Ureter (tissue), 1 donor: ENCODE measurements at places on chromosomes 11 and 22. TPM values are rescaled to one million over a fixed set of nuclear protein-coding genes. Genes with fewer than 3 reads are reported as not detected.
A peak's percentile ranks its signal among the peaks of the same experiment; 100 is the strongest.

GRCh38 chr11:130580372-130580771 is 131.9 kb downstream of the ADAMTS15 start:
- no peak for DNase-seq

GRCh38 chr22:18968011-18968749 is 32.1 kb upstream of the PRODH start:
- DNase-seq = no peak

GRCh38 chr11:72769680-72770079 is 17.5 kb upstream of the ARAP1 start:
- no peak for DNase-seq

- DNase-seq = no peak
Measured at GRCh38 chr11:107408762-107409211, 48.8 kb downstream of the CWF19L2 start.

GRCh38 chr22:48942698-48943566 is 884.7 kb downstream of the BRD1 start:
- peak; percentile 24 for DNase-seq

GRCh38 chr11:72239313-72239848 is 4.6 kb downstream of the PHOX2A start:
- DNase-seq = peak; percentile 71

DNA sequence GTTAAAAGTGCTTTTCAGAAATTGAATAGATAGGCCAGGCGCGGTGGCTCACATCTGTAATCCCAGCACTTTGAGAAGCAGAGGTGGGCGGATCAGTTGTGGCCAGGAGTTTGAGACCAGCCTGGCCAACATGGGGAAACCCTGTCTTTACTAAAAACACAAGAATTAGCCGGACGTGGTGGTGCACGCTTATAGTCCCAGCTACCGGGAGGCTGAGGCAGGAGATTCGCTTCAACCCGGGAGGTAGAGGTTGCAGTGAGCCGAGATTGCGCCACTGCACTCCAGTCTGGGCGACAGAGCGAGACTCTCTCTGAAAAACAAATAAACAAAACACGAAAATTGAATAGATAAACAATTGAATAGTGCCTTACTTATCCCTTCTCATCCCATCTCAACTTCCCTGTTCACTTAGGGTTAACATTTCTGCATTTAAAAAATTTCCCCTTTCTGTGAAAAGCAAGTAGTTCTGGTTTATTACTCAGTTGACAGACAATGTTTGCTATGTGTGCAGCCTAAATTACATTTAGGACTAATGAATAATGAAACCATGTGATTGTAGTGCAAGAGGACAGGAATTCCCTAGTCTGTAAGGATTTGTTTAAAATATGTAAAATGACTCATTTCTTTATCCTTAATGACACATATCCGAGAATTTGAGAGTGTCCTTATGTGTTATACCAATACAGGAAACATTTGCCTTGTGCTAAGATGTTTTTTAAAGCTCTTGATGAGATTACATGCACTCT is 6.0 kb downstream of the RNF169 start:
- DNase-seq = no peak

DNA sequence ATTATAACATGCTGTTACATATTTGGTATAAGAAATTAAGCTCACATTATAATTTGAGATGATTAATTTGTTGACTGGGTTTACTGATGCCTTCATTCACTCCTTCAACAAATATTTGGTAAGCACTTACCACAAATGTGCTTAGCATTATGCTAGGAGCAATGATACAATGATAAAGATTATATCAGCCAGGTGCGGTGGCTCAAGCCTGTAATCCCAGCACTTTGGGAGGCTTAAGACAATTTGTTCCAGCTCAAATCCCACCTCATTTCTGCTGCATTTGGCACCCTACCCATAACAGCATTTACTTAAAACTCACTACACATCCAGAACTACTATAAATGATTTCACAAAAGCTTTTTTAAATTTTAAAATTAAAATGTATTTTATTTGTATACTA is 1263.6 kb upstream of the RAG2 start:
- DNase-seq = no peak

DNA sequence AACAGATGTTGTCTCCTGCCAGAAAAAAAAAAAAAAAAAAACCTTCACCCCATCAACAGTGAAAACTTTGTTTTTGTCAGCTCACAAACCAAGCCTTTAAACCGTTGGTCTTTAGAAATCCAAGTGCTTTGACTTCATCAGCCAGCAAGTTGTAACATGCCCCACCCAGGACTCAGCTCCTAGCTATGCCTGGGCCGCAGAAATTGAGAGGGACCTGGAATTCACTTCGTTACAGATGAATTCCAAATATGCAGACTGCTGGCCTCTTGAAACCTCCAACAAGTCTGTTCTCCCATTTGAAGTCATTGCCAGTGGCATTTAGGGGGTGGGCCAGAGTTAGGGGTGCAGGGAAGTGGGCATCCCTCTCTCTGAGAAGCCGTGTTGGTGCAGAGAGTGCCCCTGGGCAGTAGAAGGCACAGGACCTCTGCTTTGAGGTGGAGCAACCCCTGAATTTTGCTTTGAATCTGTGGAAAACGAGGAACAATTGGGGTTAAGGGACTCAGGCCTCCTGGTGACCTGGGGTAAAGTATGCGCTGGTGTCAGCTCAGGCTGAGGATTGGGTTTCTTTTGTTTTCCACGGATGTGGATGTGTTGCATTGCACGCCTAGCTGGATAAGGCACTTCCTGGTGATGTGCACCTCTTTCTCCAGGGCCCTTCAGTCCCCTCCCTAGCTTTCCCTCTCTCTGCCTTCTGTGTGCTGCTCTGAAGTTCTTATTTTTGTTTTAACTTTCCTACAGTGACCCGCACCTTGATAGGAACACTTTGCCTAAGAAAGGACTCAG is 109.5 kb downstream of the DBX1 start:
- DNase-seq = no peak

GRCh38 chr11:65720211-65720934 is at the start of gene RNASEH2C:
Gene RNASEH2C (minus strand): TSS chr11:65720798. CDS start chr11:65720758, 40 bp downstream.
- DNase-seq = peak; percentile 82

- no peak for DNase-seq
Measured at GRCh38 chr22:28344918-28345703, 334.5 kb downstream of the TTC28 start.

- DNase-seq = no peak
Measured at GRCh38 chr11:88402192-88402715, 64.7 kb upstream of the CTSC start.

DNA sequence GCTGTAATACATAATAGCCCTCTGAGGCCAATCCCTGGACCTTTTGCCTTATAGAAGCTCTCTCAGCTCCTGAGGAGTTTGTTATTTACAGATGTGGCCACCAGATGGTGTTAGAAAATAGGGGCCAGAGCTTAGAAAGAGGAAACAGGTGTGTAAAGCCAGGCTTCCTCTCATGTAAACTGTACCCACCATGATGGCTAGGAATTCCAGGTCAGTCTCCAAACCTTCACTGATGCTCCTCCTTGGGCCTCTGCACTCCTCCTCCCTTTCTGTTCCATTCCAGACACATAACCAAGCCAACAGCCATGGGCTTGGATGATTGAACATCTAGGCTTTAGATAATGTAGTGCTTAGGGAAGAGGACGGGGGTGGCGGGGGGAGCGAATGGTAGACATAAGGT is 39.7 kb downstream of the USP35 start:
- no peak for DNase-seq

DNA sequence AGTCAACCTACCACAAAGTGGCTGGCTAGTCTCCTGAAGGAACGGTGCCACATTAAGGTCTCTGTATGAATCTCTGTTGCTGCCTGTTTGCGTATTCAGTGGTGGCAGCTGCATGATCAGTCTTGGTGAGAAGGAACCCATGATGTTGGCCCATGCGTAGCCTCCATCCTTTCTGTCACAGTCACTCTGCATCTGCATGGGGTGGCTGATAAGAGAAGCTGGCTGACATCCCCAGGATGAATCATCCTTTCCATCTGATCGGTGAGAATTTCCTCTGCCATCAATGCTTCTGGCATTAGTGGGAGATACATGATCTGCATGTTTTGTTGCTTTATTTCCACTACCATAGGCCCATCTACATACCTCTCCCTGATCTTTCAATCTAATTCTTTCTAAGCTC is 199.0 kb upstream of the NECTIN1 start:
- no peak for DNase-seq

DNA sequence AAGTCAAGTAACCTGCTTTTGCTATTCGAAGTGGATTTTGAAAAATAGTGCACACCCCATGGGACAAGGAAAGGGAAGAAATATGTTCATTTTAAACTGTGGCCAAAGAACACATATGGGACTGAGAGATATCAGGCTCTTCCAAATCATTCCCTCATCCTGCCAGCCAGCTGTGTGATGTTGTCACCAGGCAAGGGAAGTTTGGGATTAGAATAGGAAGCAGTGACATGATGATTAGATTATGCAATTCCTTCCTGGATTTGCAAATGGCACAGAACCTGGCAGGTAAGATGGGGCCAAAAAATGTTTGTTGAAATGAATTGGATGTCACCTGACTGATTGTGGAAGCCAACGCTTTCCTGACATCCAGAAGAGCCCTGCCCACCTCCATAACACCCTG is 4.9 kb upstream of the SCN3B start:
- DNase-seq = no peak

DNA sequence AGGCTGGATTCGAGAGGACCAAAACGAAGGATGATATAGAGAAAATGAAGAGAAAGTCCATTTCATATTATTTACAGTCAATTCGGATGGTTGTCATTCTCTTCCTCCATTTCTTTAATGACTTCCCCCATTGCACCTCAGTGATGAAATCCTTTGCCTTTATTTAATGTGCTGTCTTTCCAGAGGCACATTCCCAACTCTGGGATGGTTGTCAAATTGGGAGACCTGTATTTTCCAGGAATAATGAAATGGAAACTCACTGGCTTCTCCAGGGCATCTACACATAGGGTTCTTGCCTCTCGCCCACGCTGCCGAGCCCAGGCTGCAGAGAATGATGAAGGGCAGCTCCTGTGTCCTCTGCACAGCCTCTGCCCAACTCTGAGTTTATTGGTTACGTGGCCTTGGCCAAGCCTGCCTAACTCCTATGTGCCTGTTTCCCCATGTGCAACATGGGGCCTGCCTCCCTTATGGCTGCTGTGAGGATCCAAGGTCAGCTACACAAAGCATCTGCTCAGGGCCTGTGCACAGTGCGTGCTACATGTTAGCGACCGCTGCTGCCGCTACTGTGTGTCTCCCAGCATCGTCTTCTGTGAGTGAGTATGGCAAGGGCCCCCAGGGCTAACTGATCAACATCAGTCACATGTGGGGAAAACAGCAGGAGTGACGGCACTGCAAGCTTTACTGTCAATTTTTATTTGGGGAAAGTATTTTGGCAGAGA is 81.5 kb upstream of the BID start:
- no peak for DNase-seq

OR51B2 gene
- total RNA-seq = not detected

OR51L1 gene
- not detected for total RNA-seq

EIF3D gene
- total RNA-seq = 169 TPM

KCNA4 gene
- total RNA-seq = not detected

RTN4R gene
- total RNA-seq = 1.3 TPM

MUC2 gene
- 0.39 TPM for total RNA-seq
